GM10248 (cell line): ENCODE measurements at places on chromosomes 7 and 10.

DNA sequence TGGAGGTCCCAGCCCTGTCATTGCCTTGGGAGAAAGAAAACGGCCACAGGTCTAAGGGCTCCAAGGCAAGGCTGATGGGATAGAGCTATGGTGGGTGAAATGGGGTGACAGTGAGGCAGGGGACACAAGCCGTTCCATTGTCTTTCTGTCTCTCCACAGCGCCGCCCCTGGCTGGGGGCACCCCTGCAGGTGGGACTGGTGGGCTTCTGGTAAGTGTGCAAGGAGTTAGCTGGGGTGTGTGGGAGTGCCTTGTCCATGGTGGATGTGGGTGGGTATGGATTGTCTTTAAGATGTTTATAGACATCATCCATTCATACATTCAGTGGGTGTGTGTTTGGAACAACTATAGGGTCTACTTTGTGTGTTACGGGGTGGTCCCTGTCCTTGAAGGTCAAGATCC is 7.5 kb downstream of the SFXN3 start:
- DNase-seq = no peak

DNA sequence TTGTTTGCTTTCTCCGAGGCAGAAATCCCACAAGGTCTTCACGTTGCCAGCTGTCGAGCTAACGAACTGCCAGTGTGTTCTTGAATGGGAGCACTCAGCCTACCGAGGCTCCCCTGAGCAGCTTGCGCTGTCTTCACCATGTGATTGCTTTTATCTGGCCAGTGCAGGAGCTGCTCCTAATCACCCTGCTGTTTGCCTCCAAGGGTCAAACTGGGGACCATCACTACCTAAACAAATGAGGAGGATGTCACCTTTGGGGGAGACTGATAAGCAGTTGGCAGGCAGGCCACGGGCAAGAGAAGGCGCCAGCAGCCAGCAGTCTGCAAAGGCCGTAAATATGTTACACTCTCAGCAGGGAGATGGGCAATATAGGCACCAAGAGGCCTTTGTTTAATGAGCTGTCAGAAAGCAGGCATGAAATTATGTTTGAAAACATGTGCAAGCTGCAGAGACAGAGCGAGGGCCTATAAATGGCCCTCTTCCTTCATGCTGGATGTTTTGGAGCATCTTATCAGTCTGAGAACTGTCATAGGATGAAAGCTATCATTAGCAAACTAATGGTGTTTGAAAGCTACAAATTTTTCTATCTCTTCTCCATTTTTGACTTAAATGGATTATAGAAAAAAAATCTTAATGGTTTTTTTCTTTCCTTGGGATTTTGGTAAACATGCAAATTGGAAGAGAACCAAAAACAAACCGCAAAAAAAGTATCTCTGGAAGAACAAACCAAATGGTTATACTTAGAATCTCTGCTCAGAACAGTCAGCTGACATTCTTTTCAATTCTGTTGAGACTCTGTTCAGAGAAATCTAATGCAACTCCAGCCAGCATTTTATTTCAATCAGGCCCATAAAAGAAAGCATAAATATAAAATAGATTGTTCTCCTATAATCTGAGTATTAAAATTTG is 267.3 kb upstream of the NPVF start:
- DNase-seq = no peak

GRCh38 chr7:106071999-106072714 is 40.0 kb downstream of the SYPL1 start:
- DNase-seq = no peak

- no peak for DNase-seq
Observed at GRCh38 chr10:107666214-107666613, 501.7 kb upstream of the SORCS1 start.

- DNase-seq = no peak
Observed at GRCh38 chr10:70695241-70696030, 23.1 kb downstream of the ADAMTS14 start.

- no peak for DNase-seq
Observed at GRCh38 chr10:122498521-122498920, 37.2 kb downstream of the HTRA1 start.

GRCh38 chr7:128357217-128357613 is 4.3 kb downstream of the PRRT4 start:
- DNase-seq = no peak

DNA sequence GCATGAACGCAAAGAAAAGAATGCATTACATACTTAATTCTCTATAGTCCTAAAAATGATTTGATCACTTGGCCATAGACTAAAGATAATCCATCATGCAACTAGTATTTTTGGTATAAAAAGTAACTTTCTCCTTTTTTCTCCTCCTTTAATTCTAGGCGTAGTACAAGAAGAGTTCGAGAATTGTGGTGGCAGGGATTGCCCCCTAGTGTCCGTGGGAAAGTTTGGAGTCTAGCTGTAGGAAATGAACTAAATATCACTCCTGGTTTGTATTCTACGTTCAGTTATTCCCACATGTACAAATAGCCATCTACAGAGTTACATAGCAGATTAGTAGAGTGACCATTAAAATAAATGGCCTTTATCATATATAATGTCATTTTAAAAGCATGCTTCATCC is 45.5 kb upstream of the HELLS start:
- DNase-seq = no peak

- DNase-seq = no peak
Observed at GRCh38 chr10:63480237-63480636, 14.5 kb upstream of the JMJD1C start.

- no peak for DNase-seq
Observed at GRCh38 chr7:155741082-155741481, 71.2 kb downstream of the SHH start.

- DNase-seq = no peak
Observed at GRCh38 chr10:120600871-120601649, 144.0 kb downstream of the PLPP4 start.

GRCh38 chr10:34911661-34912205 is 96.6 kb upstream of the PARD3 start:
- no peak for DNase-seq

GRCh38 chr10:9800571-9800970 is 1217.1 kb upstream of the CELF2 start:
- no peak for DNase-seq

GRCh38 chr7:130372402-130373165 is 7.7 kb upstream of the CPA1 start:
- DNase-seq = no peak

- DNase-seq = no peak
Observed at GRCh38 chr10:18561861-18562551, 89.4 kb downstream of the NSUN6 start.

- peak; percentile 27 for DNase-seq
Observed at GRCh38 chr7:7639847-7640220, 718 bp upstream of the UMAD1 start.
